ENCODE measurements at places on chromosomes 3 and 15. TPM values are rescaled to one million over a fixed set of nuclear protein-coding genes. Genes with fewer than 3 reads are reported as not detected.
A peak's percentile ranks its signal among the peaks of the same experiment; 100 is the strongest.

- DNase-seq = no peak
Observed at GRCh38 chr3:124535306-124535705, 194.9 kb upstream of the UMPS start.

- DNase-seq = no peak
Observed at GRCh38 chr3:43759297-43759782, 68.6 kb downstream of the ABHD5 start.

GRCh38 chr3:139327231-139327630 lies 16.6 kb upstream of the MRPS22 start:
- DNase-seq = no peak

GRCh38 chr3:13240928-13241618 lies 167.8 kb upstream of the IQSEC1 start:
- DNase-seq = no peak

- DNase-seq = no peak
Observed at GRCh38 chr15:77516076-77516475, 95.4 kb downstream of the HMG20A start.

Gene ALCAM
- 11.4 TPM for total RNA-seq

Gene MKRN2OS
- total RNA-seq = not detected

Gene CASR
- not detected for total RNA-seq

- peak; percentile 45 for DNase-seq
Observed at GRCh38 chr15:65249641-65250040, 37.0 kb downstream of the PARP16 start.

- no peak for DNase-seq
Observed at GRCh38 chr3:89787485-89787884, 680.1 kb downstream of the EPHA3 start.

- DNase-seq = no peak
Observed at GRCh38 chr3:108497271-108497670, 13.1 kb downstream of the MYH15 start.

DNA sequence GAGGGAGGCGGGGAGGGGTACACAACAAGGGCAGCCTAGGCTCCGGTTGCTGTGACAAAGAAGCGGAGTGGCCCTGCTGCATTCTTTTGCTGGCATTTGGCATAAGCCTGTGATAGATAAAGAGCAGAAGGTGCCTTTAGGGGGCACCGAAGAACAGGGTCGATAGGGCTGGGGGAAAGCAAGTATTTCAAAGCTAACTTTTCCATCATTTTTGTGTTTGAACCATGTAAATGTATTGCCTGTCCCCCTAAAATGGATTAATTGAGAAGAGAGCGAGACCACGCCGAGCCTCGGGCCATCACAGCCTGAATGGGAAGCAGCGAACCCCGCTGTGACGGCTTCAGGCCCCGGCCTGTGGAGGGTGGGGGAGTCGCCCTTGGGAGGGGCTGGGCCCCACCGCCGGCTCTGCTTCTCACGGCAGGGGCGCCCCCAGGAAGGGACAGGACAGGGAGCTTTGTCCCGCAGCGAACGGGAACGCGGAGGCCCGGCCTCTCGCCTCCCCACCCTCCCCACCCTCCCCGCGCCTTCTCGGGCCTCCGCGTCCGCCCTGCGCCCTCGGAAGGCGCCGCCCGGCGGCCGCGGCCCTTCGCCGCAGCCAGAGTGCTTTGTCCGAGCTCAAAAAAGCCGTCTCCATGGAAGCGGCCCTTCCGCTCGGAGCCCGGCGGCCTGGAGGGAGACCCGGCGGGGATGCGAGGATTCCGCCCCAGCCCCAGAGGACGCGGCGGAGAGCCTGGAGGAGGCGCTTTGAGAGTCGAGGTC lies 32.4 kb upstream of the ALDH1L1 start:
- DNase-seq = no peak

Gene APBA2
- 2.6 TPM for total RNA-seq

Gene GOLGA8H
- total RNA-seq = not detected

Gene TICRR
- 35.5 TPM for total RNA-seq

GRCh38 chr15:60423537-60423936 lies 25.8 kb upstream of the ANXA2 start:
- no peak for DNase-seq

DNA sequence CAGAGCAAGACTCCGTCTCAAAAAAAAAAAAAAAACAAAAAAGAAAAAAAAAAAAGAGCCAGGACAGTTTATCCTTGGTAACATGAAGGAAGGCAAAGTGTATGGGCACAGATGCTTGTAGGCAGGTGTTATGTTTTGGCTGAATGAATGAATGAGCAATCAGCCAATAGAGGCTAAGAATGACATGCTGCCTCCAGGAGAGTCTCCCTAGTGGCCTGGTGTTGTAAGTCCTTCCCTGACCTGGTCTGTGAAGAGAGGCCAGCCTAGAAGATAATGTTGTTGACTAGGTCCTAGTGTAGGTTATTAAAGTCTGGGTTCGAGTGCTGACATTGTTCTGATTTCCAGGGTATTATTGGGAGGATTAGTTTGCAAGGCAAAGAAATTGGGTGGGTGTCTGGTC lies 24.9 kb downstream of the GYG1 start:
- no peak for DNase-seq

DNA sequence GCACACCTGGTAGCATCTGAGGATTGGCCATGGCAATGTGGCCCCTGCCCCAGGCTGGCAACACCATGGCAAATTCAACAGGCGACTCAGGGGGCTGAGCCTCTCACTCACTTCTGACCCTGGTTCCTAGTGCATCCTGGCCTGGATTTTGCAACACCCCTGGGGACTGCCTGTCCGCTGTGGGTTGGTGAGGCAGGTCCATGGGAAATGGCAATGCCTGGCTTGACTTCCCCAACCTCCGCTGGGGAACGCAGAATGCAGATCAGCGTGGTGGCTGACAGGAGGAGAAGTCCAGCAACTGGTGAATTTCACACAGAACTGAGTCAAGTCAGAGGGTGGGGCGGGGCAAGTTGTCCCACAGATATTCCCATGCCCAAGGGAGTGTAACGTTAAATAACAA lies 3.9 kb upstream of the PSTPIP1 start:
- DNase-seq = peak; percentile 36

- DNase-seq = no peak
Observed at GRCh38 chr3:157938154-157938779, 168.0 kb downstream of the SHOX2 start.

- no peak for DNase-seq
Observed at GRCh38 chr15:49876401-49877038, 242.5 kb downstream of the ATP8B4 start.

DNA sequence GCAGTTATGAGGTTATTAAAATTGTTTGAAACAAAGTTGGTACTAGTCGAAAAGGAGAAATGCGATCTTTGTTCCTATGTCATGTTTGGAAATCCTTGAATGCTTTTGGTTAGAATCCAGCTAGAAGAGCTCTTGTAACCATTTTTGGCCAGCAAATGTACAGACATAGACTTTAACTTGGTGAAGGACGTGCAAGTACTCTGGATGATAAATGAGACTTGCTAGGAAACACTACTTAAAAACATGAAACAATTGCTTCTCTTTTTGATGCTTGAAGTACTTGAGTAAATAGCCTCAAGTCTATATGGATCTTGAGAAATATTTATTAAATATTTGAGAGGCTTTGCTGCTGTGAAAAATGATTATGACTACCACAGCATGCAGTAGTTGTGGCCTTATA lies 95.8 kb downstream of the CADM2 start:
- DNase-seq = no peak

DNA sequence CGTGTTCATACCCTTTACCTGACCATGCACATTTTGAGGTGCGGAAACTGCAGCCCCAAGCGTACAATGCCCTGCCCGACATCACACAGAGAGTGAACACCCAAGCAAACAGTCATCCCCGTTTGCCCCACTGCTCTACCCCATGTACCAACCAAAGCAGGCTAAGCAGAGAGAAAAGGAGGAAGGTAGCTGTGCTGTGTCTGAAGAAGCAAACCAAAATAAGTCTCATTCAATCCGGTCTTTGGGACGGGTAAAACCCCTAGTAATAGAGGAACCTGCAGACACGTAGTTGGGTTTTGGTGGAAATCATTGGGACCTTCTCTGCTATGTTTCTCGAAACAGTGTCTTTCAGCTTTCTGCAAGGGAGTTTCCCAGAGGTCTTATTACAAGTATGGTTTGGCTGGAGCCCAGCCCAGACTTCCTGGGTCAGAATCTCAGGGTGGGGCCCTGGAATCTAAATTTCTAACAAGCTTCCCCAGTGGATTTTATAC lies 164.6 kb upstream of the HES1 start:
- DNase-seq = no peak

Gene CLSTN2
- total RNA-seq = 0.07 TPM

DNA sequence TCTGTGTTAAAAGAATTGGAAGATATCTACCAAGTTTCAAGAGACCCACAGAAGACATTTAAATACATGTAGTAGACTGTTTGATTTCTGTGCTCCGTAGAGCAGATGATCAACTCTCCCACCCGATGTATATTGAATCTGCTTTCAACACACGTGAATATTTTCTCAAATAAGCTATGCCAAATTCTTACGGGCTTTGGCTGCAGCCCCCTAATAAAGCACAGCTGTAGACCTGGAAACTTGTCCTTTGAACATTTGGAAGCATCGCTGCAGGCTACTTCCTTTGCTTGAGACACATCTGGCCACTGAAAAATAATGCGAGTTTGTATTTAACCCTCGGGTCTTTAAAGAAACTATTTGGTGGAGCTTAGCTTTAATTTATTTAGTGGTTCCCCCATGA lies 98.3 kb upstream of the SELENOK start:
- DNase-seq = no peak

- DNase-seq = no peak
Observed at GRCh38 chr3:134018406-134018805, 11.3 kb downstream of the SLCO2A1 start.

DNA sequence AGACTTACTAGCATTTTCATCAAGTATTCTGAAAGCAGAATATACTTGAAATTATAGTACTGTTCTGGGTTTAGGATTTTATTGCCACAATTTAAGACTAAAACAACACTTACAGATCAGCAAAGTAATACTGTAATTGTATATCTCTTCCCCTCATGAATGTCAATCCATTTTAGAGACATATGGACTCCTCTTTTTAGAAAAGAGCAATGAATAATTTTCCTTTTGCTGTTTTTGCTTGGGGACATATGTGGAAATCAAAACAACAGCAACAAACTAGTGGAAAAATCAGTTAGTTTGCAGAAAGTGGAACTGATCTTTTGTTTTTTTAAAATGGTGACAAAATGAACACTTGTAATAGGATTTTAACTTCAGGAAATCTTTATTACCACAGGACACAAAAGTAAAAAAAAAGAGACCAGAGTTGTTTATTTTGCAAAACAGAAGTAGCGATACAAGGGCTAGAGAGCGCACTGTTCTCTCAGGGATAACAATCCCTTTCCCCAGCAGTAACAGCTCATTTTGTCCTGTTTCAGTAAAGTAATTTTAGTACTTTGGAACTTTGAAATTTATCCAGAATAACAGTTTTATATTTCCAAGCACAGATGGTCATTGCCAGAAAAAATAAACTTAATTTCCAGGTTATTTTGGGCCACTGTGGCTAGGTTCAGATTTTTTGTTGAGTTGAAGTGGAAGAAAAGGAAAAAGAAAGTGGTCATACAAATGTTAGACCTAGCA lies 17.1 kb downstream of the LEKR1 start:
- DNase-seq = no peak

DNA sequence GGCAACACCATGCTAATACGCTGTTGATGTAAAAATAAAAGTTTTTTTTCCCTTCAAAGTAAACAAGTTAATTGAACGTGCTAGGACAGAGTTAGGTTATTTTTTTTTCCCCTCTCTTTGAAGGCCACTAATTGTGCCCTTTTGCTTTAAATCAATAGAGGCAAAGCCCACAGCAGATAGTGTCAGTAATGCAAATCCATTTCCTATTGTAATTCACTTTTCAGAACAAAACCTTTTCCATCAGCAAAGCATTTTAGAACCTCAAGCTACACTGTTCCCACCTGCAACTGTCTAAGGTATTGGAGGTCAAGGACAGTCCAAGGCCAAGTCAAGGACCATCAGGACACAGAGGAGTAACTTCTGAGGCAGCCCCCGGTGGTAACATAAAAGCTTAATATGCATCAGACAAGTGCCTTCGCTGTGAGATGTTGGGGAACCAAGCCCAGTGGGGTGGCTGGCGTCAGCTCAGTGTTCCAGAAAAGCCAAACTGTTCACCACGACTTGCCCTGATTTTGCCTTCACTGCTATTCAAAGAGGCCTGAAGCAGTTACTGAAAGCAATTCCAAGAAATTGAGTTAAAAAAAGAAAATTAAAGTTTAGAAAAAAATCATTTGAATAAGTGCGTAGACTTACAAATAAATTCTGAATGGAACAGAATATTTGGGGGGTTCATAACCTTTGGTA lies 65.8 kb upstream of the ICE2 start:
- DNase-seq = no peak

Gene ADCY5
- total RNA-seq = not detected

- no peak for DNase-seq
Observed at GRCh38 chr15:82952158-82953081, at the start of gene HOMER2. Gene HOMER2 (minus strand): TSS chr15:82952720. CDS start chr15:82952535, 185 bp downstream.

GRCh38 chr15:66565741-66566144 lies at the start of gene LCTL:
Gene LCTL (minus strand): TSS chr15:66565998. CDS start chr15:66565365, 633 bp downstream.
- DNase-seq = no peak

- no peak for DNase-seq
Observed at GRCh38 chr3:11356269-11356668, 84.1 kb downstream of the ATG7 start.

Gene MAPK6
- total RNA-seq = 53.0 TPM

GRCh38 chr3:5136919-5137429 lies 14.9 kb downstream of the ARL8B start:
- peak; percentile 31 for DNase-seq

DNA sequence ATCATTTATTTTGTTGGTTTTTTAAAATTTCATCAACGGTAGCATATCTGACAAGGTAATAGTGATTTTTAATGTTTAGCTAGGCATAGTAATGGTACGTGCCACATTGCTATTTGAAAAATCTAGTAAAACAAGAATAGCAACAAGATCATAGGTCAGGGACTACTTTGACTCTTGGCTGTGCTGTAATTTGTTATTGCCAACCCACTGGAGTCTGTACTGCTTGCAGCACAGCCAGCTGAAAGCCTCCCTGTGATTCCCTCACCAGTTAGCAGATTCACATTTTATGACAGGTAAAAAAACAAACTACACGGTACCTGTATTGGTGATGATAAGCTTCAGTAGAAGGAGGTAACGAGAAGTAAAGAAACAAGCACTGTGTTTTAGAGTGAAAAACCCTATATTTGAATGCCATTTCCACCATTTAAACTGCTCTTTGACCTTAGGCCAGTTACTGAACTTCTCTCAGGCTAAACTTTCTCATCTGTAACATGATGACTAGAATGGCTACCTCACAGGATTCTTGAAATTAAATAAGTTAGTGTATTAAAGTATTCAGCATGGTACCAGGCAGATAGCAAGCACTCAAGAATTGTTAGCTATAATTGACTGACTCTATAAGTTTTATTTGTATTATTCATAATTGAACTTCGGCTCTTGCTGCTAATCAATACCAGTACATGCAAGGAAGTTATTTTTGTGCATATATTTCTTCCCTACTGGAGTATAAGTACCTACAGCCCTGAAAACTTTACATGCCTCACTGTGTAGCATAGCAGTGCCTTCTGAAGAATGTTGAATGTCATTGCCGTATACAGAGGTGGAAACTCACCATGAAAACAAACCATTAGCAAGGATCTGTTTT lies 16.1 kb downstream of the FILIP1L start:
- no peak for DNase-seq

- DNase-seq = no peak
Observed at GRCh38 chr3:147400111-147400510, 6.2 kb downstream of the ZIC4 start.
